ENCODE measurements at places on chromosomes 16 and 17.

DNA sequence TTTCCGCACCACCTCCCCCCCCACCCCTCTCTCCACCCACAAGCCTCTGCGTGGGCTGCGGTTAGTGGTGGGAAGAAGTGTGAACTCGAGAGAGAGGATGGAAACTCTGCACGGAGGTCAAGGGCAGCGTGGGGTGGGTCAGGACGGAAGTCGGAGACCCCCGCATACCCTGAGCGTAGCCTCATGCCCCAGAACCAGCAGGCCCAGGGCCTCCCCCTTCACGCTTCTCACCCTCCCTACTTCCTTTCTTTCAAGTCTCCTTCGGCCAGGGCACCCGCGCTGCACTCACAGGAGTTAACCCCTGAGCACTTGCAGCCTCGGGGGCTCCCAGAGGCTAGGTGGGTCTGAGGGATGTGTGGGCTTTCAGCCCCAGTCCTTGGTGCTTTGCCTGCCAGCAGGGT is 9.2 kb downstream of the TBKBP1 start:
- no peak for DNase-seq

GRCh38 chr16:22307838-22308237 is 10.6 kb downstream of the POLR3E start:
- DNase-seq, result no peak

- DNase-seq, result peak; percentile 98
Observed at GRCh38 chr17:8649157-8650118, 18.9 kb upstream of the MYH10 start.

GRCh38 chr17:78485290-78486168 is 91.7 kb downstream of the DNAH17 start:
- DNase-seq, result no peak

GRCh38 chr16:80048250-80048649 is 447.7 kb upstream of the MAF start:
- no peak for DNase-seq

- DNase-seq, result peak; percentile 85
Observed at GRCh38 chr16:68328151-68328859, 17.5 kb downstream of the PRMT7 start.

GRCh38 chr17:12983991-12984884 is 33.6 kb downstream of the ELAC2 start:
- DNase-seq, result peak; percentile 99

DNA sequence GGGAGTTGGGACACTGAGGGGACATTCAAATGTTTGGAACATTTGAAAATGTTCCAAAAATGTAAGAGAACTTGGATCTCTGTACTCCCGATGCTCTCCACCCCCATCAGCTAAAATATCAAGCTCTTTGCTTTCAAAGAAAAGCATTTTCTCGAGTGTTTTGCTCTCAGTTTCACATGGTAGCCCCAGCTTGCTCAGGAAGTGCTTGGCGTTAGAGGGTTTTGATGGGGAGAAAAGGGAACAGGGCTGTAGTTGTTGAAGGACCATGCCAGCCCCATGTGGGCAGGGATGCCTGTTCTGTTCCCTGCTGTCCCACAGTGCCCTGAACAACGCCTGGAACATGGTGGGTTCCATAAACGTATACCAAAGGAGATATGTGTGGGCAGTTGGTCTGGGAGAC is 37.0 kb downstream of the RAI1 start:
- no peak for DNase-seq

DNA sequence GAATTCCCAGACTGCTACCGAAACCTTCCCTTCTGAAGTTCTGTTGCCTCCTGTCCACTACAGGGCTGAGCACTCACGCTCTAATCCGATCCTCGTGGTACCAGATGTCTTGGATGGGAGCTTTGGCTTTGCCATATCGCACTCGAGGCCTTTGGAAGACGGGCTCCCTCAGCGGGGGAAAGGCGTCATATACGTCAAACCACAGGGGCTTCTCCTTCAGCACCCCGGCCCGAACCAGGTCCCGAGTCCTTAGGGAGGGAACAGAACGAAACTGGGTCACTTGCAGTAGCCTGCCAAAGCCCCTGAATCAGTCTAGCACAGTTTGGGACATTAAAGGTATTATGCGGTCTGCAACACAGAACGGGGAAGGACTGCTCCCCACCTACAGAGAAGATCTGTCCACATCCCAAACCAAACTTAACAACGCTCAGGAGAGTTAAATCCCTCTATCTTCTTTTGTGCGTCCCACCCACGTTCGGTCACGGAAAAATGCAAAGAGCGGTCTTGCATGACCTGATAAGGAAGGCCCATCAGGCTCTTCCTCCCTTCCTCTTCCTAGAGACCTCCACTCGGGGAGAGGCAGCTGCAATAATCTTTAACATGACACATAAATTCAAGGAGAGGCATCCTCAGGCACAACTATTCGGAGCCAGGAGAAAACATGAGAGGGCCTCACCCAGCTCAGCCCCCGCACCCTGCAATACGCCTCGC is 526 bp downstream of the MRPS23 start:
- DNase-seq, result no peak

DNA sequence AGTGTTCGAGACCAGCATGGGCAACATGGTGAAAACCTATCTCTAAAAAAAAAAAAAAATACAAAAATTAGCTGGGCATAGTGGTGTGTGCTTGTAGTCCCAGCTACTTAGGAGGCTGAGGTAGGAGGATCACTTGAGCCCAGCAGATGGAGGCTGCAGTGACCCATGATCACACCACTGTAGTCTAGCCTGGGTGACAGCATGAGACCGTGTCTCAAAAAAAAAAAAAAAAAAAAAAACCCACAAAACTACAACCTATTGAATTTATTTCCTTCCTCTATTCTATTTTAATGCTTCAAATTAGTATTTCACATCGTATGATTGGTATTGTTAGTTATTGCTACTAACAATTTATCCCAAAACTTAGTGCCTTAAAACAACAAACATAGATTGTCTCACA is 9.4 kb upstream of the NUFIP2 start:
- DNase-seq, result no peak

DNA sequence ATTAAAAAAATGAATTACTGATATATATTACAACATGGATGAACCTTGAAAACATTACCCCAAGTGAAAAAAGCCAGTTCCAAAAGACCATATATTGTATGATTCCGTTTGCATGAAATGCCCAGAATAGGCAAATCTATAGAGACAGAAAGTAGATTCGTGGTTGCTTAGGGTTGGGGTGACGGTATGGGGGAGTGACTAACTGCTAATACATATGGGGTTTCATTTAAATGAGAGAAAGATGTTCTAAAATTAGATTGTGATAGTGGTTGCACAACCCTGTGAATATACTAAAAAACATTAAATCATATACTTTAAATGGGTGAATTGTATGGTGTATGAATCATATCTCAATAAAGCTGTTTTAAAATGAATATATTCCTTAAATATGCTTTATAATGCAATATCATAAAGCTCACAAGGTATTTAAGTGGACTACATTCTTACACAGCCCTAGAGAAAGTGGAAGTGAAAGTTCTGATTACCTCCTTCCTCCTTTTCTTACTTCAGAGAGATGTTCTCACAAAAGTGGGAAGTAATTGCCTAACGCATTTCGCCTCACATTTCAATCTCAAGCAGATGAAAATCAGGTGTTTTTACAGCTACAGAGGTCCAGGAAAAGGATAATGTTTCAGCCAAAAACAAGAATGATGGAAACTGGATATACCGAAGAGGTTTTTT is 142.7 kb upstream of the GNAO1 start:
- no peak for DNase-seq

GRCh38 chr17:21510686-21511362 is 134.7 kb downstream of the KCNJ12 start:
- no peak for DNase-seq

DNA sequence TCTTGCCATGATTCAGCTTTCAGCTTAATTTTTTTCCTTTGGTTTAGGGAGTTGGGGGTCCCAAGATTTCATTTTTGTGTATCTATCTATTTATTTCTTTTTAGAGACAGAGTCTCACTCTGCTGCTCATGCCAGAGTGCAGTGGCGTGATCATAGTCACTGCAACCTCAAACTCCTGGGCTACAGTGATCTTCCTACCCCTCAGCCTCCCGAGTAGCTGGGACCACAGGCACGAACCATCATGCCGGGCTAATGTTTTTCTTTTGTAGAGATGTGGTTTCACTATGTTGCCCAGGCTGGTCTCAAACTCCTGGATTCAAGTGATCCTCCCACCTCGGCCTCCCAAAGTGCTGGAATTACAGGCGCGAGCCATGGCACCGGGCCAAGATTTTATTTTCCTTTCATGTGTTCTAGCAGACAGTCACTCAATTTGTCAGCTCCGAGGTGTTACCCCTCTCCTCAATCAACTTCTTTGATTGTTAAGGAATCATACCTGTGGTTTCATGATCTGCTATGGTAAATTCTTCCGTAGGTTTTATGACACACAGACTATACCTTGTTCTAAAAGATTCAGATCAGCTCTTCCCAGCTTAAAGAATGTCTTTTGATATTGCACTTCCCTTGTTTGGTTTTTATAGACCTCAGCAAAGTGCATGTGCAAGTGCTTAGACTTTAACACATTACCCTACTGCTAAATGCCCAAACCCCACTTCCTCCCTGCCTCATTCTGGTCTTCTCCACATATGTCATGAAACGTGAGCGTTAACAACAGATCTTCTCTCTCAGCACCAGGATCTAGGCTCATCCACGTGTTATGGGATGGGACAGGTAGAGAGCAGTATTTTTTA is 13.0 kb downstream of the UNC45B start:
- DNase-seq, result no peak

DNA sequence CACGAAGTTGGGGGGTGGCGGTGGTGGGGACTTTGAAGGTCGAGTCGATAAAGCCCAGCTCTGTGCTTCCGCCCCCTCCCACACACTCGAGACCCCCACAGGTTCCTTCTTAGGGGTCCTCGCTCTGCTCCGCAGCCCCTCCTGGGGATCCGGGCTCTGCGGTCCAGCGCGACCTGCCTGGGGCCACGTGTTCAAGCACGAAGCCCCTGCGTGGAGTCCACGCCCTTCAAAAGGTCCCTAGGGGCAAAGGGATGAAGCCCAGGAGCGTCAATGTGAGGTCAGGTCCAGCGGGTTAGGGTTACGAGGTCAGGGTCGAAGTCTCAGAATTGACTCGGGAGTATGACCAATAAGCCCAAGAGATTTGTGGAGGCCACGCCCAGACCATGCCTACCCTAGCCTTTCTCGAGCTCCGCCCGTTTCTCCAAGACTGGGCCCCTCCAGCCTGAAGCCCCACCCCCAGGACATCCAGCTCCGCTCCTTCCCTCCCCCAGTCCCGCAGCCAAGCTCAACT is 786 bp upstream of the CACNA1G start:
- DNase-seq, result peak; percentile 72

- DNase-seq, result no peak
Observed at GRCh38 chr17:74153821-74154430, 49.6 kb upstream of the RPL38 start.

DNA sequence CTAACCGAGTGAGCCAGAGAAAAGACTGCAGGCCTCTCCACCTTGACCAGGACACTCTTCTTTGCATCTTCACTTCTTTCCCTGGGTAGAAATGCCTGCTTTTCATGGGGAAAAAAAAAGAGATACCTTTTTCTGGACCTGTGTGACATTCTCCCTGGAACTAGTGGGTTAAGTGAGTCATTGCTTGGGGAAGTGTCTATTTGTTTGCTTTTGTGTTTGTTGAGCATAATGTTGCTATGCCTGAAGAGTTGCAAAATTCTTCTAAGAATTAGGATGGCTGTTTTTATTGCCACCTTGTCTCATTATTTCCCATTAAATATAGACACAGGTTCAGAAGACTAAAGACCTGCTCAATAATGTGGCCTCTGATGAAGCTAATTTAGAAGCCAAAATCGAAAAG is 18.8 kb downstream of the CLUAP1 start:
- DNase-seq, result no peak

GRCh38 chr17:41008811-41009210 is at the start of gene KRTAP3-1:
KRTAP3-1 (minus strand) TSS chr17:41009128; CDS start chr17:41009074, 54 bp downstream.
- DNase-seq, result no peak

DNA sequence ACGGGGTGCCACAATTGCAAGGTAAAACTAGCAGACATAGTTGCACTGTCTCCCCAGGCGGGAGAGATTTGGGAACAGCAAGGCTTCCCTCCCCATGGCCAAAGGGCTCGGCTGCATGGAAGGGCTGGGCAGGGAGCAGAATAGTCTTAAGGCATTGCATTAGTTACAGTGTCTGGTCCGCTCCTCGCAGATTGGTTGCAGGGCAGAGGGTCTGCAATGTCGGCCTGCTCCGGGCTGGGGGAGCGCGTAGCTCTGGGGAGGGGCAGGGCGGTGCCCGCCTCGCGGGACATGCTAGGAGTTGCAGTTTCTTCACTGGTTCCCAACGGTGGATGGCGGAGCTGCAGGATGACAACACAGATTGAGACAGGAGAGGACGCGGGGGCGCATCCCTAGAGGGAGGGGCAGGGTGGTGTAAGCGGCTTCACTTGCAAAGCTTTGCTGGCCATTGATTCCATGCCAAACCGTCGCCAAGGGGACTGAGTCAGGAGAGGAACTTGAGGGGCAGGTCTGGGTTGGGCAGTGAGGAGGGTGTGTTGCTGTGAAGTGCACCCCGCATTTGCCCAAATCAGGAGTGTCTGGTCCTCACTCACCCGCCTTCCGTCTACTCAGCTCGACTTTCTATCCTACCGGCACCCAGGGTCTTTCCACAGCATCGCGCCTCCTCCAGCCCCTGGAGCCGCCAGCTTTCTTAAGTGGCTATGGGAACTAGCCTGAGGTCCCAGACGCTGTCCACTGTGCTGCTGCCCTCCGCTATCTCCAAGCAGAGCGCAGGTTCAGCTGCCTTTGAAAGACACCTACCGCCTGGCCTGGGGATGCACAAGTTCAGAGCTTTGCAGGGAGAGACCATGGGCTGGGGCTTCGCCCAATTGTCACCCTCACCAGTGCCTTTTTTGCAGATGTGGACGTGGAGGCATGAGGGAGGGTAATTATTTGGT is 1748.9 kb downstream of the TP53TG3F start:
- no peak for DNase-seq

DNA sequence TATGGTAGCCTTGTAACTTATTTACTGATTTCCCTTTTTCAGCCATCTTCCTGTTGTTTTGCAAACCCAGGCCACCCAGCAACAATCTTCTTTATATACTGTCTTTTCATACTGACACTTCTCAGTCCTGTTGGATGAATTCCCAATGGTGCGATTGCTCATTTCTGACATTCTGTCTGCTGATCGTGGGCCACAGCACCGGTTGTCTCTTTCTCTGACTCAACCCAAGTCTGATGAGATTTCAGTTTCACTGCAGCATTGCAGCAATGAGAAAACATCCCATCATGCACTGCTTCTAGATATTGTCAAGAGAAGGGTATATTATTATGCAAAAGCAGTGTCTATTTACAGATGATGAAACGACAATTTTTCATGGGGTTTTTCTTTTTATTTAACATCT is 349.2 kb upstream of the HSBP1 start:
- peak; percentile 51 for DNase-seq

GRCh38 chr17:56185491-56186221 is 32.4 kb downstream of the ANKFN1 start:
- DNase-seq, result peak; percentile 81

DNA sequence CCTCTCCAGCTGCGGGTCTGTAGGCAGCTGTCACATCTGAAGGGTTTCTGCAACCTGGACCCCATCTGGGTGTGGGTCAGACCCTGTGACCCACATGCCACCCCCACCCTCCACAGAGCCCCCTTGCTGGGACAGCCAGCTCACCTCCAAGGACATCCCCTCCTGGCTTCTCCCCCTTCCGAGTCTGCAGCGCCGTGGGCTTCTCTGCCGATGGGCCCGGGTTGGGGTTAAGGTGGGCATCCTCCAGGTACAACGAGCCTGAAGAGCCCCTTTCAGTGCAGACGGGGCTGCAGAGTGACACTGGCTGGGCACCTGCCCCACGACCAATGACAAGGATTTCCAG is 28.9 kb downstream of the OR1D5 start:
- no peak for DNase-seq

Data from fibroblast of mammary gland (primary cell).